ENCODE measurements at places on chromosomes 13 and 19.

- DNase-seq: no peak
These were observed 807.1 kb downstream of the DIAPH3 start for GRCh38 chr13:59356607-59357006.

- no peak for DNase-seq
These were observed 29.2 kb upstream of the TSHZ3 start for GRCh38 chr19:31378404-31378803.

DNA sequence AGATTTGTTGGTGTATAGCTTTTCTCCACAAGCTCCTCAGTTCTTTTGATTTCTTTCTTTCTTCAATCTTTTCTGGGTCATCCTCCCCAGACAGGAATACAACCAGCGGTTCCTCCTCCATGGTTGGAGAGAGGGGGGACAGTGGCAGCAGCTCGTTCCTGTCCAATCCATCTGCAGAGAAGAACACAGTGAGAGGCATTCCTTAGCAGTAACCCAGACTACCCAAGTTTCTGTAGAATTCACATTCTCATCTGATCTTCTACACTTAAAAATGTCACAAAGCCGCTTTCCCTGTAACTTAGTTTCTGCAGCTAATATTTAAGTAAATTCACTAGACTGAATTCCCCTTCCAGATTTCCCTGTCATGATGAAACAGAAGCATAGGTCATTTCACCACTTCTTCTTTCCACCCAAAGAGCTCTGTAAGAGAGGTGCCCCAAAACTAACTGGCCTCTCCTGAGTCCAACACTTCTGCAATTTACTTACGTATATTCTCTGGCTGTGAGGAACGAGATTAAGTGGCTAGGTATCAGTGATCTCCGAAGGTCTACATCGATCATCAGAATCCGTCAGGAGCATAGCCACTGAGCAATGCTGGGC, 171.9 kb downstream of the TBC1D4 start:
- DNase-seq: peak; percentile 25

GRCh38 chr19:31693131-31693932, 344.1 kb upstream of the TSHZ3 start:
- DNase-seq: no peak

GRCh38 chr13:45120967-45121831, 889 bp downstream of the GTF2F2 start:
- no peak for DNase-seq

DNA sequence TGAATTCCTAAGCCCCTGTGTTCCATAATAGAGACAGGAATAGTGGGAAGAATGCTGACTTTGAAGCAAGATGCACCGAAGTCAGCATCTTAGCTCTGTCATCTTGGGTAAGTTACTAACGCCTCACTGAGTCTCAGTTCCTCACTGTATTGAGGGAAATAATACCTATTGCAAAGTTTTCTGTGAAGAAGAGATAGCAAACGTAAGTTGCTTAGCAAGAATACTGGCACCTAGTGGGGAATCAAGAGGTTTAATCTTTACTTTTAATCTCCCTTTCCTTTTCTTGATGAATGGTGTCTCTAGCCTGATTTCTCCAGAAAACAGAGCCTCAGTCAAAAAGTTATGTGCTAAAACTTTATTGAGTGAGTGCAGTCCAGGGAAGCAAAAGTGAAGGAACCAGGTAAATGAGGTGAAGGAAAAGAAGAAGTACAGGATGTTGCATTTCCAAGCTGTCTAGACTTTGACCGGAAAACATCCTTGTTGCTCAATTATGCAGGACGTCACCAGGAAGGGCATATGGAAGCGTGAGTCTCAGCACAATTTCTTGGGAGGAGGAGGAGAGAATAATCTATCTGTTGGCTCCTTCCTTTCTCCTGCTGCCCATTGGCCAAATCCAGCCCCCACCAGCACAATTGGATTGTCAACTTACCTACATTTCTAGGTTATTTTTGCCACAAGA, 210.0 kb downstream of the B3GLCT start:
- DNase-seq: no peak

GRCh38 chr19:41303954-41304353, 6.0 kb upstream of the CCDC97 start:
- no peak for DNase-seq

DNA sequence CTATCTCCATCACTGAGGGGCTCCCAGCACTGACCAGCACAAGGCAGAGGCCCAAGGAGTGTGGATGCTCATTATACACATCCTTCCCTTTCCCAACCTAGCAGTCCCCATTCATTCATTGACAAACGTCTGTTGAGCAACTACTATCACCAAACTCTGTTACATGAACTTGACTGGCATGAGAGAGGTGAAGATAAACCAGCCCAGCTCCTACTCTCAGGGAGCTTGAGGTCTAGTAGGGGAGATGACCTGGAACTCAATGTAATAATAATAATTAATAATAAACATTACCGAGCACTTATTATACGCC, 8.9 kb upstream of the CEACAM16 start:
- DNase-seq: no peak

GRCh38 chr19:48644839-48645619, 958 bp downstream of the CA11 start:
- peak; percentile 77 for DNase-seq

DNA sequence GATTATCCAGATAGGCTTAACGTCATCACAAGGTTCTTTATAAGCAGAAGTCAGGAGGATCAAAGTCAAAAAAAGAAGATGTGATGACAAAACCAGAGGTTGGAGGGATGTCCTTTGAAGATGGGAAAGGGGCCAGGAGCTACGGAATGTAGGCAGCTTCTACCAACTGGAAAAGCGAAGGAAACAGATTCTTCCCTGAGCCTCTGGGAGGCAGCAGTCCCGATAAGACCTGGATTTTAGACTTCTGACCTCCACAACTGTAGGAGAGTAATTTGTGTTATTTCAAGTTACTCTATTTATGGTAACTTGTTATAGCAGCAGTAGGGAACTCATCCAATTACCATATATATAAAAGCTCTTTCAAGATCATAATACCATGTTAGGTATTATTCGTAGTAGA, 98.8 kb upstream of the MYCBP2 start:
- no peak for DNase-seq

- no peak for DNase-seq
These were observed 69.3 kb upstream of the HMGB1 start for GRCh38 chr13:30535046-30535445.

GRCh38 chr13:111482126-111482525, 161.7 kb downstream of the TEX29 start:
- no peak for DNase-seq

DNA sequence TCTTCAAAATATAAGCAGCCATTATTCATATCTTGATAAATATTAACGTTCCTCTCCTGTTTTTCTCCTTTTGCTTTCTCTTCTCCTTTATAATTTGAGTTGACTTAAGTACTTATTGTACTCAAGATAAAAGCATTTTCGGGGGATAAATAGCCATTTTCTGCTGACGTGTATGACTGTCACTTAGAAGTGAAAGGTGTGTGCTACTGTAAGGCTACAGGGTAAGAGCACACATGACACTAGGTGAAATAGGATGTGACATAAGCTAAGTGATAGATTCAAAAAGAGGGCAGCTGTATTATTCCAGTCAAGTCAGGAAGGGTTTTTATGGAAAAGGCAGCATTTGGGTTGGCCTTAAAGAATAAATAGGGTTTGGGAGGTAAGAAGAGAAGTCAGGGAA, 128.5 kb downstream of the GPC6 start:
- no peak for DNase-seq

GRCh38 chr19:45404557-45405434, at the start of gene PPP1R13L:
TSS of gene PPP1R13L (minus strand) at chr19:45405069. CDS start at chr19:45398318, 6,751 bp downstream.
- peak; percentile 89 for DNase-seq

- no peak for DNase-seq
These were observed 270.6 kb downstream of the PCDH20 start for GRCh38 chr13:61144834-61145593.

DNA sequence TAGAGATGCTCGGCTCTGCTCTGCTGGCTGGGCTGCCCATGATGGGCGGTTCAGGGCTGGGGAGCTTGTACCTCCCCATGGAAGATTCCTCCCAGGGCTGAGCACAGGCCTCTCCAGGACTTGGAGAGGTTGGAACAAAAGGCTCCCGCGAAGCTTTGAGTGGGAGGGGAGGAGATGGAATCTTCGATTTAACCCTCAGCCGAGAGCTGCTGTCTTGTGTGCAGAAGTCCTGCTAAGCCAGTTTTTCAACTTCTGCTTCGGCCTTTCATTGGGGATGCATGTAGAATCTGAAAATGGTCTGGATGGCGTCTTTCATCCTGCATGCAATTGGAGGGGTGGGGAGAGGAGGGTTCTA, 163.3 kb downstream of the KDM4B start:
- DNase-seq: no peak

GRCh38 chr13:79003989-79004898, 345.3 kb upstream of the OBI1 start:
- no peak for DNase-seq

- DNase-seq: no peak
These were observed 1436.4 kb downstream of the UQCRFS1 start for GRCh38 chr19:27776524-27776923.
